Uterine smooth muscle cell (primary cell): ENCODE measurements at places on chromosomes 6 and 20. TPM values are rescaled to one million over a fixed set of nuclear protein-coding genes. Genes with fewer than 3 reads are reported as not detected.

TBCC gene
- total RNA-seq = 36.1 and 45.9 TPM in 2 replicates

MAK gene
- not detected in 2 replicates for total RNA-seq

PDE7B gene
- total RNA-seq = 2.5 and 2.8 TPM in 2 replicates

HFE gene
- 14.7 and 21.1 TPM in 2 replicates for total RNA-seq

PLA2G7 gene
- total RNA-seq = not detected in 2 replicates

ALDH8A1 gene
- not detected in 2 replicates for total RNA-seq

APOM gene
- 0.89 and 1.2 TPM in 2 replicates for total RNA-seq

CCM2L gene
- under 0.01 TPM in 1 of 2 replicates, not detected in the other for total RNA-seq

SMOC2 gene
- not detected in 2 replicates for total RNA-seq

FILIP1 gene
- 0.62 and 1.4 TPM in 2 replicates for total RNA-seq

GJA10 gene
- total RNA-seq = not detected in 2 replicates

COL12A1 gene
- 526 and 765 TPM in 2 replicates for total RNA-seq

PGM3 gene
- 154 and 156 TPM in 2 replicates for total RNA-seq
